ENCODE measurements at places on chromosomes 16 and 17. TPM values are rescaled to one million over a fixed set of nuclear protein-coding genes. Genes with fewer than 3 reads are reported as not detected.
A peak's percentile ranks its signal among the peaks of the same experiment; 100 is the strongest.

DNA sequence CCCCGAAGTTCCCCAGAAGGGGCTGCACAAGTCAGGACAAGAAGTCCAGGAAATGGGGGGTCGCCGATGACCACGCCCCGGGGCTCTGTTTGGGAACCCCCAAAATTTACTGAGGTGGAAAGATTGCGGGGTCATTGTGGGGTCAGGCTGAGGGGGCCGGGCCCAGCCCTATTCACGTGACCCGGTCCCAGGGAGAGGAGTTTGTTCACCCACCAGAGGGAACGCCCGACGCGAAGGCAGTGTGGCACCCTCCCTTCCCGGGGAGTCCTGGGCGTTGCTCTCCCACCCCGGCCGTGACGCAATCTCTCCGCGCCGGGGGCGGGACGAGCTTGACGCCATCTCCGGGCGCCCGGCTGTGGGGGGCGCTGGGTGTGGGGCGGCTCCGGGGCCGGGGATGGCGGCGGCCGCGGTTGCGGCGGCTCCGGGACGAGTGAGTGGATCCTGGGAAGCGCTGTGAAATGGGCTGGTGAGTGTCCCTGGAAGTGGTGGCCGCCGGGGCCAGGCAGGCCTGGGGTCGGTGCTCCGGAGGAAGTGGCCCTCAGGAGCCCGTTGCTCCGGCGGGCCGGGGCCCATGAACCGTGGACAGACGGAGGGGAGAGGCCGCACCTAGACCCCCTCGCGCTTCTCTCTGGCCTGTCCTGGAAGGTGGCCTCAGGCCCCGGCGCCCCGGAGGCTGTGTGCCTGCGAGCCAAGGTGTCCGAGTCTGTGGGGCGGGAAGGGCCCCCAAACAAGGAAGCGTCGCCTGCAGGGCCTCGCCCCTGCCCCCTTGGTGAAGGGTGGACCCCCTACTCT lies at the start of gene ATXN1L:
Gene ATXN1L, plus strand, starts transcription at position 338 of the 792 bp plus-strand sequence. CDS start 3,765 bp downstream, outside the sequence.
- H3K27me3 ChIP-seq, result no peaks in the 10 kb centered on the region
- peak; percentile 88 for DNase-seq
- peaks cover 27% of the 10 kb centered on the region for H3K36me3 ChIP-seq
- H3K27ac ChIP-seq, result peak within 1 kb of the TSS; percentile 90
- peaks cover 17% of the 10 kb centered on the region for H3K4me1 ChIP-seq
- peak within 1 kb of the TSS; percentile 97 for H3K4me3 ChIP-seq

DNA sequence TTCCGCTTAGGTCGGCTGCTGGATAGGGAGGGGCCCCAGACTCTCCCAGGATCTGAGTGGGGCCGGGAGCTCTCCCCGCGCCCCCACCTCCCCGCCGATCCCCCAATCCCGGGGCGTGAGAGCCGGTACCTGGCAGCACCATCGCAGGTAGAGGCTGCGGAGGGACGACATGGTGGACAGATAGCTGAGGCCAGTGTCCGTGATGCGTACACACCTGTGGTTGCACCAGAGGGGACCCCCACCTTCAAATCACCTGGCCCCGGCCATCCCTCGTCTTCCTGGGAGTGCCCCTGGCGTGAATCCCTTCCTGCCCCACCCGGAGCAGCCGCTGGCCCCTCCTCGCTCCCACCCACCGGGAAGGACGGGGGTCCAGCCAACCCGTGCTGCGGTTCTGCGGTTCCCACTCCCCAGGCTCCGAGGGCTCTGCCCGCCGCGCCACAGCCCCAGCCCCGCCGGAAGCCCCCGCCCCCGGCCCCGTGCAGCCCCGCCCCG lies 4.7 kb upstream of the WDR24 start:
- H3K27ac ChIP-seq, result peak overlapping the region; percentile 31
- H3K4me1 ChIP-seq, result peaks cover 23% of the 10 kb centered on the region
- DNase-seq, result peak; percentile 55
- H3K36me3 ChIP-seq, result no peaks in the 10 kb centered on the region
- no peaks in the 10 kb centered on the region for H3K27me3 ChIP-seq

DNA sequence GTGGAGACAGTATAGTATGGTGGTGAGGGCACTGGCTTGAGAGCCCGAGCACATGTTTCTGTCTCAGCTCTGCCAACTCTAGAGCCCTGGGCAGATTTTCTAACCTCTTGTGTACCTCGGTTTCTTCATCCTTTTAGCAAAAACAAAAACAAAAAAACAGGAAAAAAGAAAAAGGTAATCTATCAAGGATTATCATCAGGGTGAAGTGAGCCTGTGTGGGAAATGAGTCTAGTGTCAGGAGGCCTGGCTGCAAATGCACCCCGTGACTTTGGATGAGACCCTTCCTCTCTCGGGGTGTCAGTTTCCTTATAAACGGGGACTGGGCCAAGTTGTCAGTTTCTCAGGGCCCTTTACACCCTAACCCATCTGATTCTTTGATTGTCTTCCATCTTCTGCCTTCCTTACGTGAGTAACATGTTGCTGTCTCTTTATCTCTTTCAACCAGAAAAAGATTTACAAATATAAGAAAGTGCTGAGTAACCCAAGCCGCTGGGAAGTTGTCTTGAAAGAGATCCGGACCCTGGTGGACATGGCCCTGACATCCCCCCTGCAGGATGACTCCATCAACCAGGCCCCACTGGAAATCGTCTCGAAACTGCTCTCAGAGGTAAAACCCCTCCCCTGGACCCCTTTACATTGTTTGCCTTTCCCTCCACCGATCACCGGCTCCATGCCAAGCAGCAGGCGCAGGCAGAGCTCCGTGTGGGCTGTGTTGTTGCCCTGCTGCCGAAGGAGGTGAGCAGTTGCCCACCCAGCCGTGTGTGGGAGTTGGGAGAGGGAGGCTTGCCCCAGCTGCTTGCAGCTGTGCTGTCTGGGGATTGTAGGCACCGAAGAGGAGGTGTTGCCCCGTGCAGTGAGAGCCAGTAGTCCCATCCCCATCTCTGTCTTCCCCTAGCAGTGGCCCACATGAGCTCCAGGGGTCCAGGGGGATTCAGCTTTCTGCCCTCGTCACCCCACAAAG lies 127.1 kb upstream of the PLCG2 start:
- peaks cover 24% of the 10 kb centered on the region for H3K36me3 ChIP-seq
- no peaks in the 10 kb centered on the region for H3K4me1 ChIP-seq

DNA sequence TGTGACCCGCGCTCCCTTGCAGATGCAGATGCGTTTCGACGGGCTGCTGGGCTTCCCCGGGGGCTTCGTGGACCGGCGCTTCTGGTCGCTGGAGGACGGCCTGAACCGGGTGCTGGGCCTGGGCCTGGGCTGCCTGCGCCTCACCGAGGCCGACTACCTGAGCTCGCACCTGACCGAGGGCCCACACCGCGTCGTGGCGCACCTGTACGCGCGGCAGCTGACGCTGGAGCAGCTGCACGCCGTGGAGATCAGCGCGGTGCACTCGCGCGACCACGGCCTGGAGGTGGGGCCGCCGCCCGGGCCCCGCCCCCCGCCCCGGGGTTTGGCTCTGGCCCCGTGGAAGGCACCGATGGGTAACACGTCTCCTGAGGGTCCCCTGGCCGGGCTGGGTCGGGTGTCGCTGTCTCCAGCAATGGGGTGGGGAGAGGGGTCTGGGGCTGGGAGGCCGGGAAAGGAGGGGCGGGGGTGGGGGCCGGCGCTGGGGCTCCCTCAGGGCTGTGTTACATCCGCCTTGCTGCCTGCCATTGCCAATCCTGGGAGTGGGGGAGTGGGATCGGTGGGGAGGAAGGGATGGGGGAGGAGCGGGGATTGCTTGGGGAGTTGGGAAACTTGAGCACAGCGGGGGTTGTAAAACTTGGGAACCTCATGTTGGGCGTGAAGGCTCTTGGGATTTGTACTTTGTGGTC lies 737 bp downstream of the NUDT16L1 start:
- H3K27ac ChIP-seq, result peak overlapping the region; percentile 76
- peak; percentile 51 for DNase-seq
- H3K36me3 ChIP-seq, result peaks cover 17% of the 10 kb centered on the region
- H3K27me3 ChIP-seq, result no peaks in the 10 kb centered on the region

- no peaks in the 10 kb centered on the region for H3K36me3 ChIP-seq
- peak; percentile 16 for DNase-seq
- no peaks in the 10 kb centered on the region for H3K27me3 ChIP-seq
- H3K4me3 ChIP-seq, result peak overlapping the region; percentile 42
- H3K27ac ChIP-seq, result peak overlapping the region; percentile 39
These were observed 10.6 kb downstream of the KSR1 start for GRCh38 chr17:27466743-27467375.

DNA sequence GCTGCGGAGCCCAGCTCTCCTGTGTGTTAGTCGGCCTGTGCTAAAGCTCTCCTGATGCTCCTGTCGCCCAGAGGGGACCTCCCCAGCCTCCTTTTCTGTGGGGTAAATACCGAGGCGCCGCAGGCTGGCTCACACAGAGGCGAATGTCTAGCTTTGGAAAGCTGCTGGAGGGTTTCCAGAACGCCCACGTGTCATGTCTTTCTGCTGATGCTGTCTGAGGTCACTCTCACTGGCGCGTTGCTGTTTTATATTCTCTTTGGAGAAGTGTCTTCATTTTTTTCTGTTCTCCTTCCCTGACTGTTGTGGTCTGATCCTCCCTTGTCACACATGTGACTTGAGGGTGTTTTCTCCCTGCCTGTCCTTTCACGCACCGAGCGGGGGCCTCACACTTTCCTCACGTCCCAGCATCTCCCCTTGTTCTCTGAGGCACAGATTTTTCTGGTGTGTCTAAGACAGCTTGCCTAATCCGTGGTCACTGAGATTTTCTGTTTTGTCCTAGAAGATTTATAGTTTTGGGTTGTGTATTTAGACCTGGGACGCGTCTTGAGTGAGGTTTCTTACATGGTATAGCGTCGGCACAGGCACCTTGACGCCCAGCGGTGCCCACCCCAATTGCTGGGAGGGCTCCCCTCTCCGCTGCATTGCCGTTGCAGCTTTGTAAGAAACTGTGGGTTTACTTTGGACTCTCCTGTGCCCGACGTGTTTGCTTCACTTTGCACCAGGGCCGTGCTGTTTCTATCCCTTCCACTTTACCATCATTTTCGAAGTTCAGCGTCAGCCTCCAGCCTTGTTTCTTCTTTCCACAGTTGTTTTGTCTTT lies 92.1 kb upstream of the ZNF750 start:
- H3K4me1 ChIP-seq, result no peaks in the 10 kb centered on the region
- H3K4me3 ChIP-seq, result no peak overlapping the region
- H3K27me3 ChIP-seq, result no peaks in the 10 kb centered on the region
- peaks cover 14% of the 10 kb centered on the region for H3K36me3 ChIP-seq

DNA sequence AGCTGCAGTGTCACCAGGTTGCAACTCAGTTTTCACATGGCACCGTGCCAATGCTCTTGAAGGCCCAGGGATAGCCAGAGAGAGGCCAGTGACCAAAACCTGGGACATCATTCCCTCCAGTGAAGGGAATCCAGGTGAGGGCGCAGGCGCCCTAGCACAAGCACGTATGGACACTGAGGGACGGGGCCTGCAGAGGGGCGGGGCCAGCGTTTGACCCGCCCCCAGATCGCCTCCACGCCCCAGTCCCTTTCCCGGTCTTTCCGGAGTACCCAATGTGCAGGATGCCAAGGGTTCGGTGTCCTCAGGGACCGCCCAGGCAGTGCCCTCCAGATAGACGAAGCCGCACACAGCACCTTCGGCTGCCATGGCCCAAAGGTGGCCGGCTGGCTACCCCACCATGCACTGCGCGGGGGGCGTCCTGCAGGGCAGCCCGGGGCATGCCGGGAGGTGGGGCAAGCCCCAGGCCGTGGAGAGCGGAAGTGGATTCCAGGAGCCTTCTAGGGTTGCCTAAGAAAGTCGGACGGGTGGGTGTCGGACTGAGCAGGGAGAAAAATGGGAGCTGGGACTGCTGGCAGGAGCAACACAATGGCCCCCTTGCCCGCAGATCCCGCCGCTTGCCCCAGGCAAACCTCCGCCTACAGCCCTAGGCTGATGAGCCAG lies 4.6 kb downstream of the SLC12A4 start:
- peaks cover 11% of the 10 kb centered on the region for H3K36me3 ChIP-seq
- no peak for DNase-seq
- H3K27ac ChIP-seq, result no peak overlapping the region
- H3K4me3 ChIP-seq, result no peak overlapping the region
- H3K4me1 ChIP-seq, result peaks cover 17% of the 10 kb centered on the region

GRCh38 chr17:20266806-20267458 lies 200.4 kb downstream of the LGALS9B start:
- H3K4me3 ChIP-seq, result no peak overlapping the region
- no peak overlapping the region for H3K27ac ChIP-seq
- no peak for DNase-seq
- no peaks in the 10 kb centered on the region for H3K36me3 ChIP-seq

- H3K4me1 ChIP-seq, result peaks cover 33% of the 10 kb centered on the region
- DNase-seq, result no peak
- no peaks in the 10 kb centered on the region for H3K27me3 ChIP-seq
- H3K27ac ChIP-seq, result no peak overlapping the region
- no peak overlapping the region for H3K4me3 ChIP-seq
- H3K36me3 ChIP-seq, result peaks cover 13% of the 10 kb centered on the region
These were observed 30.7 kb downstream of the HIC1 start for GRCh38 chr17:2085648-2085949.

DNA sequence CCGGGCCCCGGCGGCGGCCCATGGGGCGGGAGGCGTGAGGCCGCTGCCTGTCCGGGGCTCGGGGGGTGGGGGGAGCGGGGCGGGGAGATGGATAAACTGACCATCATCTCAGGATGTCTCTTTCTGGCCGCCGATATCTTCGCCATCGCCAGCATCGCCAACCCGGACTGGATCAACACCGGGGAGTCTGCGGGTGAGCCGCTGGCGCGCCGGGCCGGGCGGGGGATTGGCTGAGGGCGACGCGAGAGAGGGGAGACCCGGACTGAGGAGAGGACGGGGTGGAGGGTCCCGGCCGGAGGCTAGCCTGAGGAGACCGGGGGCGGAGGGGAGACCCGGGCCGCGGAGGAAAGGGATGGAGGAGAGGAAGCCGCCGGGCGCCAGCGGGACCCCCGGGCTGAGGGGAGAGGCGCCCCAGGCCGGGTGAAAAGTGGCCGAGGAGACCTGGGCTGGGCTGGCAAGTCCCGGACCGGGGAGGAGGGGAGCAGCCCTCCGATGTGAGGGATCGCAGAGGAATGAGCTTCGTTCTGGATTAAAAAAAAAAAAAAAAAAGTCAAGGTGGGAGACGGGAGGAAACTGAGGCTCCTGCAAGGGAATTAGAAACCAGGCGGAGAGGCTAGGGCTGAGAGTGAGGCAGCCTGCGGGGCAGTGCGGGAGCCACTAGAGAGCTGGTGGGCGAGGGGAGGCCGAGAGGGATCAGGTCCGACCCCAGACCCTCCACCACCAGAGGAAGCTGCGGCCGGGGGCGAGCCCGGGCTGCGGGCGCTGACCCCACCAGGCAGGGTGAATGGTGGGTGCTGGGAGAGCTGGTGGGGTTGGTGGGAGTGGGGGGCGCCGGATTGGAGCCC lies 526 bp downstream of the MOSMO start:
- peak overlapping the region; percentile 36 for H3K4me3 ChIP-seq
- peaks cover 15% of the 10 kb centered on the region for H3K4me1 ChIP-seq
- H3K27me3 ChIP-seq, result no peaks in the 10 kb centered on the region
- H3K27ac ChIP-seq, result no peak overlapping the region

GRCh38 chr17:7511108-7511507 lies 26.9 kb downstream of the POLR2A start:
- no peaks in the 10 kb centered on the region for H3K4me1 ChIP-seq
- peaks cover 30% of the 10 kb centered on the region for H3K36me3 ChIP-seq
- no peak overlapping the region for H3K27ac ChIP-seq

The KRT36 gene
- not detected for polyA plus RNA-seq

The APOH gene
- not detected for polyA plus RNA-seq

The MSRB1 gene
- polyA plus RNA-seq, result 20.2 TPM

The YPEL2 gene
- 21.0 TPM for polyA plus RNA-seq

The MNT gene
- 1.2 TPM for polyA plus RNA-seq

The OTOA gene
- not detected for polyA plus RNA-seq

The KRT40 gene
- not detected for polyA plus RNA-seq

All from CD8-positive, alpha-beta memory T cell (primary cell).